ENCODE measurements at places on chromosomes 4 and X. TPM values are rescaled to one million over a fixed set of nuclear protein-coding genes. Genes with fewer than 3 reads are reported as not detected.

Gene PPID
- 36.5 TPM for total RNA-seq

Gene MXRA5
- total RNA-seq = not detected

Gene NR0B1
- 26.6 TPM for total RNA-seq

Gene TMEM128
- total RNA-seq = 10.7 TPM

Gene GRIA3
- total RNA-seq = not detected

Gene TMEM271
- not detected for total RNA-seq

Gene KLHL2
- total RNA-seq = 13.5 TPM

Gene TACC3
- total RNA-seq = 99.4 TPM

Gene PDGFRA
- 0.40 TPM for total RNA-seq

Gene SPANXN3
- total RNA-seq = not detected

Gene MED14
- 18.2 TPM for total RNA-seq

Gene BRS3
- total RNA-seq = not detected

Gene SPATA4
- total RNA-seq = 0.22 TPM

Gene GPR173
- total RNA-seq = not detected

Gene RNF128
- 0.12 TPM for total RNA-seq
